ENCODE measurements at places on chromosomes 7 and 10. TPM values are rescaled to one million over a fixed set of nuclear protein-coding genes. Genes with fewer than 3 reads are reported as not detected.

SHH gene
- 2.1 TPM for polyA plus RNA-seq

H2BK1 gene
- polyA plus RNA-seq: not detected

CFAP58 gene
- 0.47 TPM for polyA plus RNA-seq

FGFR2 gene
- polyA plus RNA-seq: 115 TPM

ARPC1A gene
- 108 TPM for polyA plus RNA-seq

KLF6 gene
- 55.3 TPM for polyA plus RNA-seq

EGFR gene
- 34.9 TPM for polyA plus RNA-seq

CLDN3 gene
- polyA plus RNA-seq: 21.7 TPM

SYCE1 gene
- 0.42 TPM for polyA plus RNA-seq

SNCG gene
- 12.4 TPM for polyA plus RNA-seq

COL13A1 gene
- polyA plus RNA-seq: 25.8 TPM

NUTM2B gene
- 2.0 TPM for polyA plus RNA-seq

ESYT2 gene
- polyA plus RNA-seq: 47.7 TPM

STAG3 gene
- 30.7 TPM for polyA plus RNA-seq

FEZF1 gene
- not detected for polyA plus RNA-seq

NEURL1 gene
- polyA plus RNA-seq: 1.6 TPM

SEMA3E gene
- polyA plus RNA-seq: 1.3 TPM

PTPRE gene
- 5.6 TPM for polyA plus RNA-seq

HOXA4 gene
- 28.6 TPM for polyA plus RNA-seq

TMEM236 gene
- 0.37 TPM for polyA plus RNA-seq

CHRM2 gene
- 4.2 TPM for polyA plus RNA-seq

HOXA2 gene
- 13.9 TPM for polyA plus RNA-seq

OPALIN gene
- polyA plus RNA-seq: not detected

FAM221A gene
- 27.9 TPM for polyA plus RNA-seq

FGFBP3 gene
- 3.1 TPM for polyA plus RNA-seq

NPSR1 gene
- polyA plus RNA-seq: not detected

TUBB8 gene
- polyA plus RNA-seq: 1.1 TPM

GRID1 gene
- polyA plus RNA-seq: 1.1 TPM

ENTPD1 gene
- polyA plus RNA-seq: 23.1 TPM

TSPAN13 gene
- polyA plus RNA-seq: 24.0 TPM

ABCB1 gene
- polyA plus RNA-seq: 27.4 TPM

FAM25A gene
- polyA plus RNA-seq: not detected

CPA5 gene
- polyA plus RNA-seq: not detected

SRRM3 gene
- polyA plus RNA-seq: 2.1 TPM

DNAJC12 gene
- polyA plus RNA-seq: 11.0 TPM

VPS50 gene
- polyA plus RNA-seq: 36.3 TPM

GPNMB gene
- polyA plus RNA-seq: 22.1 TPM

GARS1 gene
- polyA plus RNA-seq: 99.6 TPM
